ENCODE measurements at places on chromosomes 7 and 10. TPM values are rescaled to one million over a fixed set of nuclear protein-coding genes. Genes with fewer than 3 reads are reported as not detected.
A peak's percentile ranks its signal among the peaks of the same experiment; 100 is the strongest.

GRCh38 chr10:49389361-49389933 lies 6.4 kb downstream of the DRGX start:
- DNase-seq: no peak

The FZD1 gene
- total RNA-seq: 8.7 TPM

The KLLN gene
- total RNA-seq: not detected

- DNase-seq: peak; percentile 85
Measured at GRCh38 chr10:126387041-126387921, 996 bp downstream of the ADAM12 start.

The LAMB4 gene
- under 0.01 TPM for total RNA-seq

GRCh38 chr7:99129001-99129400 lies 14.9 kb downstream of the SMURF1 start:
- no peak for DNase-seq

The PCBD1 gene
- 59.4 TPM for total RNA-seq

- peak; percentile 91 for DNase-seq
Measured at GRCh38 chr10:75395066-75395931, 6.3 kb downstream of the ZNF503 start.

The WEE2 gene
- total RNA-seq: not detected

DNA sequence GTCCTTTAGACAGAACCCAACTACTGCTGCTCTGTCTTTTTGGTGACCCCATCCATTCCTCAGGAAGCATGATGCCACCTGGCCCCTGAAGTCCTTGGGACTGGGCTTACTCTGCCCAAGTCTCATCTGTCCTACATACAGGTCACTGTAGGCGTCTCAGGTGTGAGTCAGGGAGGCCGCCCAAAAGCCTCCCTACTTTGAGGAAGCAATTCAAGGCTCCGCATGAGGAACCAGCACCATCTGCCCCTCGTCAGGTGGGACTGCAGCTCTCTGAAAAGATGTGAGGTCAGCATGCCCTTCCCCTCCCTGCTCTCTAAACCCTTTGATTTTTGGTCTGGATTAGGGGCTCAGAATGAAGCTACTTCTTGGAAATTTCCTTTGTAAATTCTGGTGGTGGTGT lies 354.8 kb downstream of the CXCL12 start:
- no peak for DNase-seq

- DNase-seq: no peak
Measured at GRCh38 chr7:138662076-138662990, 38.8 kb downstream of the SVOPL start.

- DNase-seq: no peak
Measured at GRCh38 chr10:54131833-54132232, 669.2 kb downstream of the PCDH15 start.

- no peak for DNase-seq
Measured at GRCh38 chr10:75611172-75611992, 180.0 kb downstream of the LRMDA start.

DNA sequence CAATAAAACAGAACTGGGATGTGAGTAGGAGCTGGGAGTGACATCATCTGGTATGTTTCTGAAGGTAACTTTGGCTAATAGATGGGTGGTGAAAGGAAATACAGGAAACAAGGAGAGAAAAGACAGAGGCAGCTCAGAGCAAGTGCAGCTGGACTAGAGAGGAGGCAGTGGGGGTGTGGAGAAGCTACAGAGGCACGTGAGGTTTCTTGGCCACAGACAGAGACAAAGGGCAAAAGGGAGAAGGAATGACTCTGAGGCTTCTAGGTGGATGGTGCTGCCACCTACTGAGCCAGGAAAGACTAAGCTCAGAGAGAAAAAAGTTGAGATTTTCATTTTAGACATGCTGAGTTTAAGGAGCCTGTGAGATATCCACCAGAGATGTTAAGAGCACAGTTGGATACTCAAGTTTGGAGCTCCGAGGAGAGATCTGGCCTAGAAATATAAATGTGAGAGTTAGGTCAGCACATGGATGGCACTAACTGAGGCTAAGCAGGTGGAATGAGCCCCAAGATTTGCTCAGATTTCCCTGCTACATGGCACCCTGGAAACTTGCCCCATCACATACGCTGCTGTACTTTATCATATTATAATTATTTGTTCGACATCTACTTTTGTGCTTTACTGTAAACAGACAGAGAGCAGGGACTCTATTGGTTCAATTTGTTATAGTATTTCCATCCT lies 293.0 kb upstream of the IMMP2L start:
- DNase-seq: peak; percentile 27

The C1GALT1 gene
- 50.9 TPM for total RNA-seq

- no peak for DNase-seq
Measured at GRCh38 chr7:45566386-45566785, 7.8 kb upstream of the ADCY1 start.

GRCh38 chr7:30896036-30896435 lies 15.6 kb upstream of the AQP1 start:
- no peak for DNase-seq

DNA sequence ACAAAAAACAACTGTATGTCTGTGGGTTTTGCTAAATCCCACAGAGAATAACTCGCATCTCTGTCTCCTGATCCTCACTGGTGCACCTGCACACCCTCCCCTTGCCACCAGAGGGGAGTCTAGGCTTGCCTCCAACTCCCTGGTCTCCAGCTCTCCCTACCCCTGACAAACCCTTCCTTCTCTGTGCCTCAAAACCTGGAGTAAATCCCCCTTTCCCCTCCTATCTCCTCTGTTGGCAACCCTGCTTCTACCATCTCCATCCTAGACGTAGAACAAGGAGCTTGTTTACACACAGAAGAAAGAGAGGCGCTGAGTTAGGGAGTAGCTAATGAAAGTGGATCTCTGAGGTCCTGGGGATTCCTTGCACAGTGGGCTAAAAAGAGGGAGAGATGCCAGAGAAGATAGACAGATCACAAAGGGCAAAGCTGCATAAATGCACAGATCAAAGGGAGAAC lies 6.0 kb downstream of the MBLAC1 start:
- peak; percentile 85 for DNase-seq

Data from stomach (tissue), 19 donors.